ENCODE measurements at places on chromosomes 5 and 9. TPM values are rescaled to one million over a fixed set of nuclear protein-coding genes. Genes with fewer than 3 reads are reported as not detected.

The PCDHGB3 gene
- 3.1 TPM for total RNA-seq

The PHF2 gene
- total RNA-seq: 32.9 TPM

The GPRIN1 gene
- 6.6 TPM for total RNA-seq

The GRIN3A gene
- 0.80 TPM for total RNA-seq

The PPIC gene
- total RNA-seq: 20.9 TPM

The MCIDAS gene
- 0.80 TPM for total RNA-seq

The ANKRD20A1 gene
- 2.2 TPM for total RNA-seq

The SHROOM1 gene
- total RNA-seq: 62.1 TPM

The FSD1L gene
- 1.6 TPM for total RNA-seq

The SELENOP gene
- total RNA-seq: 503 TPM

The NAA35 gene
- total RNA-seq: 26.2 TPM

The PCDHGB5 gene
- total RNA-seq: 24.5 TPM

The IFNB1 gene
- total RNA-seq: not detected

The FAM81B gene
- total RNA-seq: 8.2 TPM

The ADRA1B gene
- 0.74 TPM for total RNA-seq

The ZNF483 gene
- total RNA-seq: 12.8 TPM

The CMYA5 gene
- total RNA-seq: 26.1 TPM

The PRUNE2 gene
- 78.9 TPM for total RNA-seq

Data from prostate gland (tissue), 2 donors.